ENCODE measurements at places on chromosomes 4 and X. TPM values are rescaled to one million over a fixed set of nuclear protein-coding genes. Genes with fewer than 3 reads are reported as not detected.

GRCh38 chr4:61220556-61220955, 20.4 kb downstream of the ADGRL3 start:
- no peak for DNase-seq

DNA sequence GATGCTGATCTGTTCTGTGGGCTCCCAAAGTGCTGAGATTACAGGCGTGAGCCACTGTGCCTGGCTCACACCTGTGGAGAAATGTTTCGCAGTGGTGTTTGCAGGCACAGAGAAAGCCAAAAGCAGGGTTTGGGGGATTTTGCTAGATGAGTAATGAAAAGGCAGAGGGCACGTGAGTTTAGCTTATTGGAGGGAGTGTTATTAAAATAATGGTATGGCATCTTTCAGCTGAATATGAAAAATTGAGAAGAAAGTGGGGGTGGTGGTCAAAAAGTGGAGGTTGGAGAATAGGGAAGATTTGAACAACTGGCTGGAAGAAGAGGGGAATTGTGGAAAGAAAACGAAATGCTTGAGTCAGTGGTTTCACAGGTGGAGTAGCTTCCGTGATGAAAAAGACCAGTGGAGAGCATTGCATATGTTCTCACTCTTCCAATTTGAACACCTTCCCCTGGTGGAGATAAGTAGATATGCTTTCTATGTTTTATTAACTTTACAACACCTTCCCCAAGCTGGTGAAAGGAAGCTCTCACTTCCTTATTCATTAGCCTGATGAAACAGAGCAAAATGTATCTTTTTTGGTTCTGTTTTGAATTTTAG, 1.1 kb upstream of the CHST7 start:
- no peak for DNase-seq

DNA sequence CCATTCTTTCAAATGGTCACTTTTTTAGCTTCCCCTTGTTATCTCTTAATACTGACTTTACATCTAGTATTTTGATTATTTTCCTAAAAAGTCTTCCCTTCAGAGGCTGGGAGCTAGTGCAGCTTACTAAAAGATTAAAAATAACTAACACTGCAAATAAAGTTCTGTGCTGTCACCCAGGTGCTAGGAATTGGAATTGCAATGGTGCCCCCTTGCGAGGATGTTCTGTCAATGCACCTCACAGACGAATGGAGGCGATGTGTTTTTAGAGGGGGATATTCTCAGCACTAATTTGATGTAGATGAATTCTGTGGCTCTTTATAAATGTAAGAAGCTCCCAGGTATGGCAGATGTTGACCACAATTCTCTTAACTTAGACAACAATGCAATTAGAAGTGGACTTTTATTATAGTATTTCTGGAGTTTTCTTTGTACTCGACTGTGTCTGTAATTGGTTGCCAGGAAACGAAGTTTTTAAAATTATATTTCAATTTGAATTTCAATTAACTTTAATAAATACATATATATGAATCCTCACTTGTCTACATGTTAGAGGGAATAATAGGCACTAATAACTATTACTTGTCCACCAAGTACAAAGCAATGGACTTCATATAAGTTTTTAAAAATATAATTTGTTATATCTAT, 22.0 kb upstream of the SMIM31 start:
- peak; percentile 22 for DNase-seq

DNA sequence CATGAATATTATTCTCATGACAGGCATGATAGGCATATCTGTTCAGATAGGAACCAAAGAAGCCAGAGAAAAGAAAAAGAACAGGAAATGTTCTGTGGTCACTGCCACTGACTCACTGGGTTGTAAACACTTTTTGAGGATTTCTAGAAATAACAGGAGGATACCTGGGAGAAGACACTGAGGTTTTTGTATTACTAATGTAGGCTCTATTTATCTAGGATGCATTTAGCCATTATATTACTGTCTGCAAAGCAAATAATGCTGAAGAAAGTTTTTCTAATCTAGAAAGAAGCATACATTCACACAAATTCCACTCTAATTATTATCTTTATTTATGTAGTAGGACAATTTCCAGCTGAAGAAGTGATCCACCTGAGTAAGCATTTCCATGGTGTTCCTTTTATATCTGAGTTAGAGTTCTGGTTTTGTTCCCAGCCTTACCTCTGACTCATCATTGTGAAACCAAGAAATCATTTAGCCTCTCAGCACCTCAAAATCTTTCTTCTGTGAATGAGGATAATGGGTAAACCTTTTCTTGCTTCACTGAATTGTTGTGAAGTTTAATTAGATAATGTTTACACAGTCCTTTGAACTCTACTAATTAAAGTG, 40.2 kb upstream of the EPGN start:
- DNase-seq: no peak

Gene MAB21L2
- total RNA-seq: 4.9 TPM

Gene MGAT4D
- total RNA-seq: not detected

DNA sequence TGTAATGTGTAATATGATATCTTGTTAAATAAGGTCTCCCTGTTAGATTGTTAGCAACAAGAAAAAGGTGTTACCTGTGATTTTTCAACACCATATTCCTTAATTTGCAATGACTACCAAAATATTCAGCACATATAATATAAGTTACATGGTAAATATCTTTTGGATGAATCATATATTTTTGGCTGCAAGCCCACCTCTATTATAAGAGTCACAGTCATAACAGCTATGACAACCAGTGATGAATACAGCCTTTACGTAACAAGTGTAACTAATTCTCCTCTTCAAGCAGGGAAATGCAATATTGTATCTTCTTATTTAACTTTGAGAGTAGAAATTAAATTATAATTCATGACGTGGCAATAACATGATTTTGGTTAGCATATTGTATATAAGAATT, 187.0 kb downstream of the NLGN4X start:
- no peak for DNase-seq

DNA sequence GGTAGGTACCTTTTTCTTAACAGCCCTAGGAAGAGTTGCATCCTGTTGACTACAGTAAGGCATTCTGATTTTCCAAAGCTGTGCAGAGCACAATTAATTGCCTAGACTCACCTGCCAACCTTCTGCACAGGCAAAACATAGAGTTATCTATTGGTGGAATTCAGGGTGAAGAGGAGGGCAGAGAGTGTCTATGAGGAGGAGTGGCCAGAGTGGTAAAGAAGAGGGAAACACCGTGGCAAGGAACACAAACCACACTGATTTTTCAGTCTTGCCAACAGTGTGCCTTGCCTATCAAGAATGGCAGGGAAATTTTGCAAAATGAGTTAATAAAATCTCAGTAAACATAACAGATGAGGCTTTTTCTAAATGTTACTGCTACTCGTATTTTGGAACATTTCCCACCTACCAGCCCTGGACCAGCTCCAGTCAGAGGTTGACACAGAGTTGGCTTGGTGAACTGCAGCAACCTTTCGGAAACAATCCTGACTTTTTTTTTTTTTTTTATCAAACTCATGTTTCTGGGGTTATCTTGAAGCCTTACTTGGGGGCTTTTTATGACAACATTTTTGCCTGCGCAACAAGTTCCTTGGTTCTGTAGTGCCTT, 67.9 kb upstream of the CAPN6 start:
- DNase-seq: no peak

DNA sequence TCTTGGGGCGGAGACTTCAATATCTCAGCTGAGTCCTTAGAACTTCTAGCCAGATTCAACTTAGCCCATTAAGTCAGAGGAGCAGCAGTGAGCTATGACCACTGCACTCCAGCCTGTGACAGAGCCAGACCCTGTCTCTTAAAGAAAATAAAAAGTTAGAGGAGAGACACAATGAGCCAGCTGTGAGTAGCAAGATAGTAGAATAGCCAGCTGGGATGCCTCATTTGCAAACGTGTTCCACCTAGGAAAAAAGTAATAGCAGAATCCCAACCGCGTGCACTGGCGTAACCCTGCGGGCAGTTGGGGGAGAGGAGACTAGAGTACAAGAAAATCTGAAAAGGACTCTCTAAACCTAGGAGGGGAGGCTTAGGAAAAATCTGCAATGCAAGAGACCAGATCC, 133.2 kb upstream of the ANXA3 start:
- no peak for DNase-seq

DNA sequence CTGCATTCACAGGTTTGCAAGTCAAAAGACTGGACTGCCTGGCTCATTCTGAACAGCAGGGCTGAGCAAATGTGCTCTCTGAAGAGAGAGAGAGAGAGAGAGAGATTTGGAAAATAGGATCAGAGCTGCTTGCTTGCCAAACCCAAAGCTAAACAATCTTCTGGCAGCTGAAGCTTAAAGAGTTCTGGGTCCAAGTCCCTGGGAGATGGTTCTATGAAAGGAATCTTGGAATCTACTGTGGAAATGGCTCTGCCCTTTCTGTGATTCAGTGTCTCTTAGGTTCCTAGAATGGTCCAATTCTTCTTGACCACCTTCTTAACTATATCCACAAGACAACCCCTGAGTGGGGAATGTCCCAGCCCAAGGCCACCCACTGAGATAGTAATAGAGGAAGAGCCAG, 66.1 kb upstream of the EFNB1 start:
- no peak for DNase-seq

Gene ESX1
- total RNA-seq: not detected

Gene CT47B1
- total RNA-seq: not detected

- no peak for DNase-seq
Measured at GRCh38 chr4:56905796-56906195, 1.9 kb upstream of the REST start.

Gene PAK3
- total RNA-seq: 63.2 TPM

Gene GLUD2
- total RNA-seq: 5.6 TPM

DNA sequence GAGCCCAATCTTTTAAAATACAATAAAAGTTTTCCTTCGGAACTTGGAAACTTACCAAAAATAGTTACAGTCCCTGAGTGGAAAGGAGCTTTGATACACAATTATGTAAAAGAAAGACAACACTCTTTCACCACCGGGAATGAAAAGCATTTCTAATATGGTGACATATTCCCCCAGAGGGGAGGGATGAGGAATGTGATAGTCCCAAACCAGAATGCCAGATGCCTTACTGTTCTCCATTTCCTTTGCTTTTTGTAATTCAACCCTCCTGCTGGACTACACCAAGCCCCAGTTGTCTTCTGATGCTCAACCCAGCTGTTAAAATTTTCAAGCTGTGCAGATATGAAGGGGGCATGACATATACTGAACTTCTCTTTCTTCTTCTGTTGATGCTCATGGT, 4.1 kb downstream of the PRIMPOL start:
- DNase-seq: no peak

Gene HS3ST1
- 2.4 TPM for total RNA-seq

- no peak for DNase-seq
Measured at GRCh38 chr4:80507507-80507906, 172.0 kb downstream of the CFAP299 start.

DNA sequence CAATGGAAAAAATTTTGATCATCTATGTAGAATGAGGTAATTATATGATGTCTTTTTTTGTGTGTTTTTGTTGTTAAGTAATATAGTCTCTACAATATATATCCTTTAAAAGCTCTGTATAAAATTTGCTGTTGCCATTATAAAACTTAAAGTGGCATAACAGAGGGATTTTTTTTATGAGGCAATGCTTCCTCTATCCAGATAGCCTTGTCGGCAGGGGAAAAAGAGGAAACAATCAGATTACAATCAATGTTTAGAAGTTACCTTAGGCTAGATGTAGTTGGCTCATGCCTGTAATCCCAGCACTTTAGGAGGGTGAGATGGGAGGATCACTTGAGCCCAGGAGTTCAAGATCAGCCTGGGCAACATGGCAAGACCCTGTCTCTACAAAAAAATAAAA, 86.8 kb downstream of the DIAPH2 start:
- DNase-seq: no peak

GRCh38 chr4:141459020-141459419, 177.4 kb upstream of the IL15 start:
- DNase-seq: no peak

DNA sequence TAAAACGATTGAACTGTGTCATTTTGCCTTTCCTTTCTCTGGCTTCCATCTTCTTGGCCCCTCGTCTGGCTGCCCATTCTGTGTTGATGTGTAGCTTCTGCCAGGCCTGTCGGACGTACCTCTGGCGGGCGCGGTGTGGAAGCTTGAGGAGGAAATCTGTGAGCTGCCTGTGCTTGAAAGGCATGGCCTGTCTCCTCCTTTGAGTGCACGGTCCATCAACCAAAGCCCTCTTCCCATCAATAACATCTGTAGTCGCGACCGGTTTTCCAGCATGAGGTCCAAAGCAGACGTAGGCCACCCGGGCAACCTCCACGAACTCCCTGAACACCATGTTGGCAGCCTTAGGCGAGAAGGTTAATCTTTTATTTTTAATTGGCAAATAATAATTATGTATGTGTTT, 202.7 kb downstream of the CRLF2 start:
- DNase-seq: no peak

DNA sequence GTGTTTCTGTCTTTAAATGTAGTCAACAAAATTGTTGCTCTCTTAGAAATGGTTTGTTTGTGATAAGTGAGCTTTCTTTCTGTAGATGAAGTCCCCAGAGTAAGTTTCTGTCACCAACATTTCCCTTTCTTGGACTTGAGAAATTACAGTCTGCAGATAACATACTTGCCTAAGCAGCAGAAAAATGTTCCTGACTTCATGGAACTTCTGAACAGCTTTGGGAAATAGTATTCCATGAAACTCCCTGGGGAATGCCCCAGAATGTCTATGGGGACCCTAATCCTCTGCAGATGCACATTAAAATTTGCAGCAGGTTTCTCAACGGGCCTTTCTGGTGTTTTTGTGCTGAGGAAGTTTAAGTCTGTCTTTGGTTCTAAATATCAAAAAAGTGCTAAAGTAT, 38.6 kb upstream of the NEIL3 start:
- DNase-seq: no peak

Gene CXCL10
- 0.27 TPM for total RNA-seq

Gene YY2
- total RNA-seq: 3.3 TPM

DNA sequence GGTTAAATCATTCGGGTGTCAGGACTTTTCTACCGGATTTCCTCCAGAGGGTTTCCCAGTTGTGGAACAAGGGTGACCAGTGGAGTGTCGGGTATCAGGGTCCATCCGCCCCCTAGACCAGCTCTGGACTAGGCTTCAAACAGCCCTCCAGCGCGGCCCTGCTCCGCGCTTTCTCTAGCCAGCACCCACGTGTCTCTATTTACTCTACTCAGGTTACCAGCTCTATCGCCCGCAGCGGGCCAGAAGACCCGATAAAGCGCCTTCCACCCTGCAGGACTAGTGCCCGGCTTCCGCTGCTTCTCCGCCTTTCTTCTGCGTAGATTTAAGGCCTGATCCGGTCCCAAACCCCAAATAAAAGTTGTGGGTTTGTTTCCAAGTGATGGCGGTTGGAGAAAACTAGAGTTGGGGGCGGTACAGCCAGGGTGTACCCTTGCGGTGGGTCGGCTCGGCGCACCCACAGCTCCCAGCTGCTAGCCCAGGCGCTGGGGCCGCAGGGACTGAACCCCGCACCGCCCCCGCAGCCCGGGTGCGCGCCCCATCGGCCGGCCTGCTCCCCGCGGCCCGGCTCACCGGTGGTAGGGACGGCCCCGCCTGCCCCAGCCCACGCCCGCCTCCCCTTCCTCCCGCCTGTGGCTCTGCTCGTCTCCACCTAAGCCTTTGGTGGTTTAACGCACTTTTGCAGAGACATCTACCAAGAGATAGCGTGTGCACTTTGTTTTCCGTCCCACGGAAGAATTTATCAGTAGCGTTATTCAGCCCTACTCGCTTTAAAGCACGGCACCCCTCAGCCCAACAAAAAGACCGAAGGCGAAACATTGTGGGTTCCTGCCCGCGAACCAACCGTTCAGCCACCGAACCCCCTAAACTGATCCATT, 2.1 kb downstream of the LEF1 start:
- no peak for DNase-seq
